Esophagus squamous epithelium (tissue), 5 donors: ENCODE measurements at places on chromosomes 1 and 21.

GRCh38 chr1:21018673-21019072 lies 158.0 kb downstream of the EIF4G3 start:
- no peak for DNase-seq

DNA sequence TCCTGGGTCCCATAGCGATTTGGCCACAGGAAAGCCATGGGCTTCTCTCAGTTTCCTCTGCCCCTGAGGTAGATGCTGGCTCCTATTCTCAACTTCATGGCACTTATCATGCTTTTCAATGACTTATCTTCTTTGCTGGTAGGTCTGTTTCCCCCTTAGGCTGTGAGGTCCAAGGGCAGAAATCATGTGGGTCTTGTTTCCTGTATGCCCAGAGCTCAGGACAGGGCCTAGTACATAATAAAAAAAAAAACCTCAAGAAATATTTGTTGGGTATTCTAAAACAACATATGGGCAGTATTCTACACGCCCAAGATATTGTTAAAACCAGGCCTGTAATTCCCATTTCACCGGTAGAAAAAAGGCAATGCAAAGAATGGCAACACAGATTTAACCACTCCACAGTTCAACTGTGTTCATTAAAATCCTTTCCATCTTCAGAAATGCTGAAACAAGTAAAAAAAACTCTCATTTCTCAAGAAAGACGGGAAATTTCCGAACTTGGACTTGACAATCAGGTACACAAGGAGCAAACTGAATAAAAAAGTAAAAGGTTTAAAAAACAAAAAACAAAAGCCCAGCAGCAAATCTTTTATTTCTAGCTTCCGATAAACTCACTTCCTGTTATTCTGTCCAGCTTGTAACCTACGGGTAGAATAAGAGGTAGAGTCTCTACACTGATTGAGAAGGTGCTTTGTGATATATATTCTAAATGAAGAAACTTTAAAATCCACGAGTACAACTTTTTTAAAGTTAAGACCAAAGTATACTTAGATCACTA lies 6.3 kb upstream of the TDRD10 start:
- no peak for DNase-seq

GRCh38 chr1:166925810-166926478 lies 49.4 kb downstream of the ILDR2 start:
- DNase-seq, result no peak

DNA sequence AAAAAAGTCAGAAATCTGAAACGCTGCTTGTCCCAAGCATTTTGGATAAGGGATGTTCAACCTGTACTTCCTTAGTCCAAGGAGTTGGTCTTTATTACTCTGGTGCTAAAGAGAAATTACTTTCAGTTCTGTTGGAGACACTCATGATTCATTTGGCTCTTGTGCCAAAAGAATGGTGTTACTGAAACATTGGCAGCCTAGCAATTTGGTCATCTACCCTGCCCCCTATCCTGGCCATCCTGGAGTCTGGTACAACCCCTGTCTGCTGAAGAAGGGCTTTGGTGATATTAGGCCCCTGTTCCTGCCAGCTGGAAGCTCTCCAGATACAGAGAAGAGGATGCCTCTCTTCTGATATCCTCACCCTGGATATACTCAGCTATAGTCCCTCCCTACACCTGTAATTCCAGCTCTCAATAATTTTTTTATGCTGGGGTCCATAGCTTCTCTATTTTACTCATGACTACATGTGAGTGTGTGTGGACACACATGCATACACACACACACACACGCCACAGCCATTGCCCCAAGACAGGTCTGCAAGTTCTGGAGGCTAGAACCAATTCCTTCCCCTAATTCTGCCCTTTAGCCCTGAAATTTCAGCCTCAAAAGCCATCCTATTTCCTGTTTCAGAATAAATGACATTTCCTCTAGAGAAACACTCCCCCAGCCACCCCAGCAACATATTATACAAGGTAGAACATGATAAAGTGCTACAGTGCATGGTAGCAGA lies 40.0 kb downstream of the LHX8 start:
- no peak for DNase-seq

DNA sequence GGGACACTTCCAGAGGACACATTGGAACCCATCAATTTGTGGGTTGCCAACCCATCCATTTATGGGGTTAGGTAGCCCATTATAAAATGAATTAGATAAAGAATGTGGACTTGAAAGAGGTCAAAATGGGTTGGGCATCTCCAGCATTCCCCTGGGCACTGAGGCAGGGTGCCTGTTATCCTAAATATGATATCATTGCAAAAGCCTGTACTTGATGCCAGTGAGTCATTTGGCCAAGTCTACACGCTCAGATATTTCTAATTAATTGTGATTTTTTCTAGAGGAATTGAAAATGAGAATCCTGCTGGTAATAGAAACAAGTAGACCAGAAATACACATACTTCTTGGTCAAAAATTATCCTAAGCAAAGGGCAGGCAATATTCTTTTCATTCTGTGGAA lies 21.9 kb upstream of the NBL1 start:
- no peak for DNase-seq

DNA sequence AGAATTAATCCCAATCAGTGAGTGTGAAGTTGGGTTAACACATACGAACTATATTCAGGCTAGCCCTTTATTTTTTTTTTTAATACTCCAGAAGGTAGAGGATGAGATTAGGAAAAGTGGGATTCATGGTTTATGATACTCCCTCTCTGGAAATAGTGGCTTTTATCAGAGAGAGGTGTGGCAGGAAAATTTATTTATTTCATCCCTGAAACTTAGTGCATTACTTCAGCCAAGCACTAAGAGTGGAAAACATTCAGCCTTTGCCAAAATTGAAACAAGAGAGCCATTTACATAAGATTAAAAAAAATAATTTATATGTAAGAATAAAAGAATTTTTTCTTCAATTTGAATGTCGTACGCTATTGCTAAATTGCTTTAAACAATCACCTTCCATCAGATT lies 35.0 kb downstream of the MTR start:
- DNase-seq, result no peak

- DNase-seq, result no peak
Measured at GRCh38 chr1:238485057-238485911, 594.6 kb upstream of the ZP4 start.

GRCh38 chr1:196910215-196910614 lies 22.4 kb downstream of the CFHR4 start:
- DNase-seq, result no peak

DNA sequence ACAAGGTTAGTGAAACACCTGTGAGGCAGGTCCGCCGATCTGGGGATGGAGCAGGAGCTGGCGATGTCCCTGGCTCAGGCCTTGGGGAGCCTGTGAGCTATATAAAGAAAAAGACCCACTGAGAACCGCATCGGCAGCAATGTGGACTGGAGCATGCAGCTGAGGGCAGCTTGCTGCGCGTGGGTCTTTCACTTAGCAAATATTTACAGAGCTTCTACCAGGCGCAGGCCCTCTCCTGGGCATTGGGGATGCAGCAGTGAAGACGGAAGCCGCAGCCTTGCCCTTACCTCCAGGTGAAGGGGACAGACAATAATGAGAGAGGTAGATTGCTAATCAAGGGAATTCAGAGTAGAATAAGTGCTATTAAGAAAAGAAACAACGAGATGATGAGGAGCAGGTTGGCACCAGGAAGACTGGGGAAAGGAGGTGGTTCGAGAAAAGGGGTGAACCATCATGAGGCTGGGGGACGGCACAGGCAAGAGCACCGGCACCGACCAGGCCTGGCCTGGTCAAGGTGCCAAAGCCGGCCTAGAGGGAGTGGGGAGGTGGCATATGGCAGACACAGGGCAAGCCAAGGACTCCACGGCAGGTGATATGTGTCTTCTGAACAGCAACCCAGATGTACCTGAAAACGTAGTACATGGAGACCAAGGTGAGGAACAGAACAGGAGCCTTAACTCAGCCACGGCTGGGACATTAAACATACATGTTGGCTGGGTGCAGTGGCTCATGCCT lies 60.7 kb upstream of the PAX7 start:
- no peak for DNase-seq

GRCh38 chr1:59997479-59998115 lies 71.0 kb upstream of the CYP2J2 start:
- DNase-seq, result no peak

GRCh38 chr1:86502721-86503405 lies 34.1 kb downstream of the CLCA1 start:
- DNase-seq, result no peak

DNA sequence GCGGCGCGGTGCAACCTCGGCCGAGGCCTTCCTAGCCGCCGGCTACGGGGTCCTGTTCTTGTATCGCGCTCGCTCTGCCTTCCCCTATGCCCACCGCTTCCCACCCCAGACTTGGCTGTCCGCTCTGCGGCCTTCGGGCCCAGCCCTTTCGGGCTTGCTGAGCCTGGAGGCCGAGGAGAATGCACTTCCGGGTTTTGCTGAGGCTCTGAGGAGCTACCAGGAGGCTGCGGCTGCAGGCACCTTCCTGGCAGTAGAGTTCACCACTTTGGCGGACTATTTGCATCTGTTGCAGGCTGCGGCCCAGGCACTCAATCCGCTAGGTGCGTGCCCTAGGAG lies 379 bp downstream of the PPCS start:
- DNase-seq, result peak; percentile 7

DNA sequence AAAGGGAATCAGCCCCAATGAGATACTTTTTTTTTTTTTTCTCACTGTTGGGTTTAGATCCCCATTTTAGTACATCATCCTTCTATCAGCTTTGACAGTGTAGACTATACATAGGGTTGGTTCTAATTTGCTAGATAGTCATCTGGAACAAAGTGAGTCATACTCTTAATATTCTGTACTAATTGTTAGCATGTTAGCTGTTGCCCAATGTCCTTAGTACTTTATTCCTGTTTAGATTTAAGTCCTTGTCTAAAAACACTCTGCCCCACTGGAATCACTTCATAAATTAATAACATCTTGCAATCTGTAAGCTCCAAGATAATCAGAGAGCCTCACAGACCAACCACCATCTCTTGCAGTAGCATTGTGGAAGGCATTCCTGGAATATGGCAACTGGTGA lies 209.8 kb upstream of the KIAA0040 start:
- no peak for DNase-seq

GRCh38 chr1:5634893-5635292 lies 357.3 kb downstream of the NPHP4 start:
- no peak for DNase-seq

- no peak for DNase-seq
Measured at GRCh38 chr1:211752317-211752716, 76.9 kb upstream of the NEK2 start.

DNA sequence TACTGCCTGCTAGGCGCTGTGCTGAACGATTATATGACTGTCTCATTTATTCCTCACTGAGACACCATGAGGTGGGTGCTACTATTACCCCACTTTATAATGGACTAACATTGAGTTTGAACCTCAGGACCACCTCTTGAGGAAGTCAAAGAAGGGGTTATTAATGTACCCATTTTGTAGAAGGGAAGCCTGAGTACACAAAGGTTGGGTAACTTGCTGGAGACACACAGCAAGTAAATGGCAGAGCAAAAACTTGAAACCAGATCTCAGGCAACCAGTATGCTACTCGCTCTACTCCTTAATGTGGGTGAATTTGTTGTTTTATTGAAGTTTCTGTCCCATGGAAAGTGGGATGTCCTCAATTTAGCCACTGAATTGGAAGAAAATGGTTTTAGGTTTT lies 30.1 kb downstream of the KCNA10 start:
- DNase-seq, result no peak

GRCh38 chr1:63575340-63575826 lies 17.8 kb upstream of the PGM1 start:
- no peak for DNase-seq

GRCh38 chr1:30403061-30403645 lies 320.2 kb downstream of the MATN1 start:
- DNase-seq, result no peak

DNA sequence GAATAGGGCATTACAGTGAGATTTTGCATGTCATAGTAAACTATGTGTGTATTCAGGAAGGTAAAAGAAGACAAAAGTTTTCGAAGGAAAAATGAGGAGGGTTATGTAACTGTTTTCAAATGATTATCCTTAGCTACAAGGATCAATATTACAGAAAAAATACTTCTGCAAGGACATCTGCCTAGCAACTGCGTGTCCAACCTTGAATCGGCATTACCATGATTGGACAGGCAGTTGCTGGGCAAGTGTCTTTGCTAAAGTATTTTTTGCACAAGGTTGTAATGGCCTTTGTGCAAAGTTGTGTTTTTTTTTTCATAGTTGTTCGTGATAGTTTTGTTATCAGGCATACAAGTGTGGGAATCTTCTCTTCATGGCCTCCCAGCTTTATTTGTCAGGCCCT lies 136.8 kb downstream of the FASLG start:
- no peak for DNase-seq

DNA sequence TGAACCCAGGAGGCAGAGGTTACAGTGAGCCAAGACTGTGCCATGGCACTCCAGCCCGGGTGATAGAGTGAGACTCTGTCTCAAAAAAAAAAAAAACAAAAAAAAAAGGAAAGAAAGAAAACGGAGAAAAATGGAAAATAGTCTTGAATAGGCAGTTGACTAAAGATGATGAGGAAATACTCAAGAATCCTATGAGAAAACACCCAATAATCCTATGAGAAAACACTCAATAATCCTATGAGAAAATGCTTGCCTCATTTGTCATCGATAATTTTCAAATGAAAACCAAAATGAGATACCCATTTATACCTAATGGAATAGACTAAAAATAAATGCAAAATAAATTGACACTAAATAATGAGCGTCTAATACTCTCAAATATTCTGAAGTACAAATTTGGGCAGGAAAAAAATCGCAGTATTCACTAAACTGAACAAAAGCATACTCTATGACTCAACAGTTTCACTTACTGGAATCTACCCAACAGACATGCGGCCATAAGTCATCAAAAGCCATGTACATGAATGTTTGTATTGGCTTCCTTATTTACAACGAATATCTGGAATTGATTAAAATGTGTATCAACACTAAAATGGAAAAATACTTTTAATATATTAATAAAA lies 733.9 kb upstream of the CHRM3 start:
- no peak for DNase-seq

DNA sequence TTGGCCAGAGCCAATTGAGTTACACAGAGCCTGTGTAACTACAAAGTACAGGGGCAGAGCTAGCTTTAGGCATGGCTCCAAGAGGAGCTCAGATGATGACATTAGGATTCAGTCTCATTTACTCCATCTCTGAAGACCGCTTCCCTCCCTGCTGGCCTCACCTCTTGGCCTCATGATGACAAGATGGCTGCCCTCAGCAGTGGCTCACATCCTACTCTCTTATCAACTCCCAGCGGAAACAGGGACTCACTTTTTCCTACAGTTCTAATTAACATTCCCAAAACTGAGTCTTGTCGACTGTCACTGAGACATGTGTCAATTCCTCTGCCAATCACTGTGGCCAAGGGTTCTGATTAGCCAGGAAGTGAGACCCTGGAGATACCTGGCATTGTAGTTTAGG lies 59.4 kb upstream of the ECE1 start:
- DNase-seq, result no peak

GRCh38 chr1:115879977-115880376 lies 39.1 kb upstream of the NHLH2 start:
- DNase-seq, result no peak
